ENCODE measurements at places on chromosomes 7 and 10.

DNA sequence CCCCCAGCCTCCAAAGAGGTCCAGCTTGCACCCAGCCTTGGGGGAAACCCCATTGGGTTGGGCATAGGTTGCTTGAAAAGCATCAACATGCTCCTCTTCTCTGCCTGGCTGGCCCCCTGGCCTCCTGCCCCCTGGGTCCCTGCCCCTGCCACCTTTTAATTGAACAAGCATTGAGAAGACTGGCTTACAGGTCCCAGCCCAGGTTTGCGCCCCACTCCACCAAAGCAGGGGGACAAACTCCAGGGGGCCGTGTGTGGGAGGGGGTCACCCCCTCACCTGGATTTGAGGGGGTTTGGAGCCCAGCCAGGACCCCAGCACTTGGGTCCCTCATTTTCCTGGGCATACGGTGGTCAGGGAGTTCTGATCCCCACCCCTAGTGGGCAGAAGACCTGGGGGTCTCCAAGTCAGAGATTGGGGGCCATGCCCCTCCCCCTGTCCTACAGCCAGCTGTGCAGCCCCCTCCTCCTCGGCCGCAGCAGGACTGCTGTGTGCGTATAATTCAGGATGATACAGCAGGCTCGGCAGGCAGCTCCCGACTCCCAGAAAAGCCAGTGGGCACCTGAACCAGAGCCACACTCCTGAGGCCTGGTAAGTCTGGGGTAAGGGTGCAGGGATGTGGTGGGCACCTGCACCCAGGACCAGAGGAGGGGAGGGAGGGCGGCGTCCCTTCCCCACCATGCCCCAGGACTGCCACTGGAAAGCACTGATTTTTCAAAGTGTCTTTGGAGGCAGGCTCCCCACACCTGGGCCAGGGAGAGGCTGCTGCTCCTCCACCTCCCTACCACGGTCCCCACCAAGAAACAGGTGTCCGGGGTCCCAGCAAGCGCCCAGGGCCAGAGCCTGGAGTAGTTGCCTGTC, 1.7 kb downstream of the ELFN1 start:
- no peak for DNase-seq

DNA sequence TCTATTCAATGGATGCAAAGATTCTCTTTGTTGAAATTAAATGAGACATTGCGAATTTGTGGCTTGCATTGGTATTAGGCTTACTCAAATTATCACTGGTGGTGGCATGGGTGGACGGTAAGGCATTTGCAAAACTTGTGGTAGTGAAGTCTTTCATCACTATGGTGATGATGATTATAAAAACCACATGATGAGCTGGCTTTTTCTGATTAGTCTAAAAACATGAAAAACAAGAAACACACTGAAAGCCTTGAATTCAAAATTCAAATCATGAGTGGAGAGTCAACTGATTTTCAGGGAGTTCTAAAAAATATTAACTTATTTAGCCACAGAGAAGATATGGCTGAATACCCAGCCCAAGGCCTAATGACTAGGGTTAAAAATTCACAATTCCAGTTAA, 99.8 kb upstream of the HGF start:
- no peak for DNase-seq

- DNase-seq = no peak
Observed at GRCh38 chr7:127959770-127960169, 71.5 kb downstream of the LRRC4 start.

- DNase-seq = no peak
Observed at GRCh38 chr7:68627247-68627864, 970.9 kb upstream of the AUTS2 start.

GRCh38 chr7:114939484-114940097, 17.7 kb downstream of the MDFIC start:
- peak; percentile 37 for DNase-seq

- DNase-seq = no peak
Observed at GRCh38 chr10:130215931-130216231, 79.7 kb downstream of the GLRX3 start.

Data from CD4-positive, alpha-beta T cell treated with Interleukin-4 for 4 hours (primary cell).